IPS DF 6.9 (cell line): ENCODE measurements at places on chromosomes 2 and 18.

- DNase-seq, result no peak
Observed at GRCh38 chr2:189502714-189503113, 61.4 kb downstream of the WDR75 start.

- DNase-seq, result no peak
Observed at GRCh38 chr2:184040230-184040629, 558.1 kb upstream of the ZNF804A start.

- no peak for DNase-seq
Observed at GRCh38 chr2:71358931-71359671, 27.5 kb downstream of the ZNF638 start.

GRCh38 chr2:152309352-152310214 lies 25.4 kb upstream of the FMNL2 start:
- DNase-seq, result no peak
